Anterior cingulate cortex (tissue), 58 donors: ENCODE measurements at places on chromosomes 7 and 10.
A peak's percentile ranks its signal among the peaks of the same experiment; 100 is the strongest.

DNA sequence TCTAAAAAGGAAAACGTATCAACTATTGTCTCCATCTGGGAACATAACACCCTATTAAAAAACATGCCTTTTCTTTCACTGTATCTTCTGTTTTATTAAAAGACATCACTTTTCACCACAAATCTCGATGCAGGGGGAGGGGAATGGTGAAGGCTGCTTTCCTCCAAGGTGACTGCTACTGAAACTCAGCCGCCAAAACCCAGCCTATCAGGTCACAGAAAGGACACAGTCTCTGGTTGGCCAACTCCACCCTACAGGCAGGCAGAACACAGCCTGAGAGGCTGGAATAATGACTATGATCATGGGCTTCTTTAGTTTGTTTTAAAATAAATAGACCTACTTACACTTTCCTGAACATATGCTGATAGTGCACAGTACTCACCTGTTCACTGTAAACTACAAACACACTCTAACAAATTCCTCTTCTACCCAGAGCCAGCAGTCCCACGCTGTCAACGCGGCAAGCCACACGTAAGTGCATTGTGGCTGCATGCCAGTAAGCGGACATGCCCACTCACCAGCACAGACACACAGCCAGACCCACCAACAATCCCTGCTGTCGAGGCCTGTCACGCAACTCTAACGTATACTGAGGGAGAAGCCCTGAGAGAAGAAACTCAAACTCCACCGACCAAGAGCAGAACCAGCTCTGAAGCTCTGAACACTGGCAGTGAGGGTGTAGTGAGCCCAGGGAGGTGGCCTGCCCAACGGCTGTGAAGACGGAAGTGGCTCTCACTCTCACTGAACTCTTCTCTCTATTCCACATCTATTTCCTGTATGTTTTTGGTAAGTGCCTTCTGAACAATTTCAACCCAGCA lies 41.8 kb downstream of the NCAPG2 start:
- DNase-seq: no peak

DNA sequence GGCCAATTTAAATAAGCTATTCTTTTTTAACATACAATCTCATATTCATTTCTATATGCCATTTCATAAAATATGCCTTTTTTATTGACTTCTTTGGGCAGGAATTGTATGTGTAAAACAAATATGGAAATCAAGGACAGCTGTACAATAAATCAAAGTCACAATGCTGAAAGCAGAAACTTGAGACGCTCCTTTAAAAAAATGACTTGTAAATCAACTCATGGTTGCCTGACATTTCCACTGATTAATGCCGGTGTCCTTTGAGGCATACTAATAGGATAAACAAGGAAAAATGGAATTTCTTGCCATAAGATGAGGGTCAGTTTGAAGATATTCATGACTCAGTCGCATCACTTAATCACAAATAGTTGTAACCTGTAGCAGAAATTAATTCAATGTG lies 247.4 kb upstream of the TEX47 start:
- DNase-seq: no peak

GRCh38 chr7:99267841-99268576 lies 4.6 kb upstream of the MYH16 start:
- DNase-seq: peak; percentile 15

DNA sequence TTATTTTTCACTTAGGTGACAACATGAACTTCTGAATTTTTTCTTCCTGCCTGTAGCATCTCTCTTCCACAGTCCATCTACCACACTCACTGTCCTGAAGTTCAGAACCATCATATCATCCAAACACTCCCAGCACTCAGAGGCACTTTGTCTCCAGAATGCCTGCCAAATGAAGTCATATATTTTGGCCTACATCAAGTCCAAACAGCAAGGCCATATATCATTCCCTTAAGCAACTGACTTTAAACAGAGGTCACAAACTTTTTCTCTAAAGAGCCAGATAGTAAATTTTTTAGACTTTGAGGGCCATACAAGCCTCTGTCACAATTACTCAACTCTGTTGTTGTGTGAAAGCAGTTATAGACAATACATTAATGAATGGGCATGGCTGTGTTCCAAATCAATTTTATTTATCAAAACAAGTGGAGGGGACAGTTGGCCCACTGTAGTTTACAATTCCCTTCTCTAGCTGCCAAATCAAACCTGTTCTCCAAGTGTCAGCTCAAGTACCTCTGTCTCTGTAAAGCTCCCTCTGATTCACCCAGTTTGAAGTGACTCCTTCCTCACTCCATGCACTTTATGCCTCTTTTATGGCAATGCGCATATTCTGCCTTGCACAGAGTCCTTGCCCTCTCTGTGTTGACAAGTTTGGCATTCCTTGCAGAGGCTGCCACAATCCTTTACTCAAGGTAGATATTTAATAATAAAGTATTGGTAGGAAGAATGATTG lies 305.7 kb downstream of the FZD1 start:
- DNase-seq: no peak
